ENCODE measurements at places on chromosomes 2 and 18.

- no peak for DNase-seq
These were observed 98.8 kb downstream of the CTAGE1 start for GRCh38 chr18:22318745-22319407.

DNA sequence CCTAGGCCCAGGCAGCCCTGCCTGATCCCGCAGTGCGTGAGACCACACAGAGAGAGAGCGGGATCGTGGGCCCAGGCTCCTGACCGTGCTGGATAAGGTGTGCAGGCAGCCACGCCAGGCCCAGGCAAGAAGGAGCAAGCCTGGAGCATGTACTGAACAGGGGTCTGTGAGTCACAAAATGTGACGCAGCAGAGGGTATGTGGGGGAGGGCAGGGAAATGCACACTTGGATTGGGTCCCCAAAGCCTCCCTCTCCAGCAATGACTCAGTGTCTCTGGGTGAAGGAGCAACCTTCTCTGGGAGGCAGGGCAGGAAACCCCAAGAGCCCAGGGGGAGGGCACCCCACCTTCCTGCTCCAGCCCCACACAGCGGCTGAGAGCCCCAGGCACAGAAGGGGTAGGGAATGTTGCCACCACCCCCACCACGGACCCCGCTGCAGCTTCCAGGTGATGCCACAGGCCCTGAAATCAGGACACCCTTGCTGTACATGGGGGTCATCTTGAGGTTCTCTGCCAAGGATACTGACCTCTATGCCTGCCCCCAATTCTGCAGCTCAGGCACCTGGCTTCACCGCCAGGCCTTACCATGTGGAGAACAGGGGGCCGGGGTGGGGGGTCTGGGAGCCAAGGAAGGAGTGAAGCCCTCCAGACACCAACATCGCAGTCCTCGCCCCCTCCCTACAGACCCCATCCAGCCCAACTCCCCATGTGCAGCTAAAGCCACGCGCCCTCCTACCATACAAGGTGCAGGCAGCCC is 1.3 kb upstream of the GPC1 start:
- no peak for DNase-seq

- no peak for DNase-seq
These were observed 165.5 kb upstream of the SALL3 start for GRCh38 chr18:78813936-78814710.

DNA sequence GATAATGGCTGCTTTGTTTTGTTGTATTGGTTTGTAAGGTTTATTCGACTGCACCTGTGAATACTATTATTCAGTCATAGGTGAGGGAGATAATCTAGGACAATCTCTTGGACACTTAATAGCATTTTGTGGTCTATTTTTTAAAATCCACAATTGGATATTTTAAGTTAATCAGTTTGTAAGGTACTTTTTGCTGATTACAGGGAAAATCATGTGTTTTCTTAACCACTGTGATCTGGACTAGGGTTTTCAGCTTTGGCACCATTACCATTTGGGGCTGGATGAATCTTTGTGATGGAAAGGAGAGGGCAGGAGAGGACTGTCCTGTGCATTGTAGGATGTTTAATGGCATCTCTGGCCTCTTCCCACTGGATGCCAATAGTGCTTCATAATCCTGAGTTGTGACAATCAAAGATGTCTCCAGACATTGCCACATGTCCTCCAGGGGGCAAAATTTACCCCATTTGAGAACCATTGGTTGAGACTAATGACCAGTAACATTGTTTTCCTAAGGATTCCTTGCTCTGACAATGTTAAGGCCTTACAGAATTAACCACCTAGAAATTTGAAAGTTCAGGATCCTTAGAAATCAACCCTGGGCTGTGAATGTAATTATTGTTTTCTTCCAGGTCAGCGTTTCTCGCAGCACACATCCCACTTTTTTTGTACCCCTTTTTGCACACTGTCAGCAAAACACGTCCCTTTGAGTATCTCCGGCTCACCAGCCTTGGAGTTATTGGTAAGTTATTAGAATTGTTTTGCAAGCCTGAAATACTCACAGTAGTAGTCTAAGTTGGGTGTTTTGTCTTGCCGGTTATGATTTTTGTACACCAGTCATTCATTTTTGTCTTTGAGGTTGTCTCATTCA is 15.6 kb downstream of the CNOT9 start:
- DNase-seq = no peak

DNA sequence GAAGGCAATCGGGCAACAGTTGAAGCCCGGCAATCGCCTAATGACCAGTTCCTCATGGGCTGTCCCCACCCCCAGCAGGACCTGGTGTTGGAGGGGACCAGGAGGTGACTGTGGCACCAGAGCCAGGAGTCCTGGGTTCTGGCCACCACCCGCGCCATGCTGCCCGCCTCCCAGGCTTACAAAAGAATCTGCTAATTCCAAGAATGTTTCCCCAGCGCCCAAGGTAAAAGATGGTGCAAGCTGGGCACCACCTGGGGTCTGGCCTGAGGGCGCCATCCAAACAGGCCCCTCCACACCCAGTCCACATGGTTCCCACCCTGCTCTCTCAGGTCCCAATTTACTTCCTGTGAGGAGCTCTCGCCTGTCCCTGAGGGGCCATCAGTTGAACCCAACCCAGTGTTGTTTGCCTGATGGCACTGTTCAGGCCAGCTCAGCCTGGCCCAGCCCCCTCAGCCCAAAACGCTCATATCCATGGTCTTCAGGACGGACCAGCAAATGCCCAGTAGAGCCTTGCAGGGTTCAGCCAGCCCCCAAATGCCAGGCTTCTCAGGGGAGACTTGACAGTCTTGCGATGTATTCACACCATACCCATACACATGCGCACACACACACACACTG is 5.1 kb downstream of the SDC1 start:
- DNase-seq = no peak

DNA sequence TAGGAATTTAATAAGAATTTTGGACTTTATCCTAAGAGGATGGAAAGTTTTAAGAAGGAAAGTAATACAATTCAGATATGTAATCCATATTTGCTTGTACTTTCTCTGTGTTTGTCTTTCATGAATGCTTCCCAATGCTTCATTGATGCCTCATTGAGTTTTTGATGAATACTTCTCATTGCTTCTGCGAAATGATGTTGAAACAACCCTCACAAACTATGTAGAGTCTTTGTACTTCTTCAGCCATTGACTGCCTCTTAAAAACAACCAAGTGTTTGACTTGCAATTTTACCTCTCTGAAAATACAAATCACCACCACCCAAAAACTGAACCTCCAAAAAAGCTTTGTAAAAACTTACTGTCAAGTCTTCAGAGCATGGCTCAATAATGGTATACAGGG is 424.1 kb downstream of the ERBB4 start:
- no peak for DNase-seq

DNA sequence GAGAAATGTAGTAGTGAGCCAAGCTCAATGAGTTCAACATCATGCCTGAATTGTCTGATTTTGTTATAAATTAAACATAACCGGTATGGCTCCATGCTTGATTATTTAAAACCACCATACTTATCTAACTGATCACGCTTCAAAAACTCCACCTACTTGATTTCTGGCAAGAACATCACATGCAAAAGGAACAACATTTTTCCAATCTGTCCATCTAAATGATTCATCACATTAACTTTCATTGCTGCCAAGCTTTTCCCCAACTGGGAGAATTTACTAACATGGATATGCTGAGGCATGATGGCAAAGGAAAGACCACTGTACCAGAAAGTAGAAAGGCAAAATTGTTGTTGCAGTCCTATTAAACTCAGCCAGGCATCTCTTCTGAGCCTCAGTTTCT is 286.8 kb downstream of the TRIB2 start:
- DNase-seq = no peak

DNA sequence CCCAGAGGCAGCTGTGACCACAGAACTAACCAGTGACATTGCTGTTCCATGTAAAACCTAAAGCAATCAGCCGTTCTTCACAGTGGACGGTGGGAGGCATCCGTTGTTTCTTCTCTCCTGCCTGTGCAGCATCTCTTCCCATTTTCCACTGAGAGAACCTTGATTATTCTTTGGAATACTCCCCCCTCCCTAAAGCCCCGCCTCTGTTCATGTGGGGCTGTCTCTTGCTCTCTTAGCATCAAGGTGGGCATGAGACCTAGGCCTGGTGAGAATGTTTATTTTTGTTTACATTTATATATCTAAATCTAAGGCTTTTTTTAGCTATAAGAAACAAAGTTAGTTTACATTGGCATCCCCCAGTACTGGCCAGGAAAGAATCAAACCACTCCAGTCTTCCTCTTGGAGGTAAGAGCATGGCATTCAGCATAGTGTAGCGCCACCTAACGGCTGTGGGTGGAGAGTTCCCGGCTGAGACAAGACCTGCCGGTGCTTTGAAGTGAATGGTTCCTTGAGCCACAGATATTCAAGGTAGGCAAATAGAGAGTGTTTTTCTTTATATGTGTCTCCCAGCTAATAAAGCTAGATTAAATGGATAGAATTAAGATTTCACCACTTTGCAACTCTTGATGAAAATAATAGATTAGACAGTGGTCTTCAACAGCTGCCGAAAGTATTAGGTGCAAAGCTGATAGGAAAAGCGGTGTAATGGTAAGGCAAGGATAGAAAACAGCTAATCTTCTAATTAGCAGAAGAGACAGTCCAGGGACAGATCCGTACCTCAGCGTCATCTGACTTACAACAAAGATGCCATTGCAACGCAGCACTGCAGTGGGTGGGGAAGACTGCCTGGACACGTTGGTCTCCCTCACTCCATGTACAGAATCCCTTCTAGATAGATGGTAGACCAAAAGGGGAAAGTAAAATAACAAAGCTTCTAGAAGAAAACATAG is 219.6 kb upstream of the RAB12 start:
- no peak for DNase-seq

DNA sequence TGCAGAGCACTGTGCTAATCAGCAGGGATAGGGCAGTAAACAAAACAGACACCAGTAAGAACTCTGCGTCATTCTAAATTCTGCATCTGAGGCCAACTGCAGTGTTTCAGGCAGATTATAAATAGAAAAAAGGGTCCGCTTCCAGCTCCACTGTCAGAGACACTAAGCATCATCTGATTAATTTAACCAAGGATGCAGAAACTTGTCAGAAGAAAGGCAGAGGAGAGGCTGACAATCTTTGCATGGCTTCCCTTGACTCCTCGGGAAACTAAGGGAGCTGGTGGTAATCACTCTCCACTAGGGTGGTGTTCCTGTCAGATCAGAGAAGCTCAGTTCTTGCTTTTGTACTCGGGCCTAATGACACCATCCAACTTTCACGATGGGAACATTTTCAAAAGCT is 123.5 kb downstream of the DNAH6 start:
- no peak for DNase-seq

DNA sequence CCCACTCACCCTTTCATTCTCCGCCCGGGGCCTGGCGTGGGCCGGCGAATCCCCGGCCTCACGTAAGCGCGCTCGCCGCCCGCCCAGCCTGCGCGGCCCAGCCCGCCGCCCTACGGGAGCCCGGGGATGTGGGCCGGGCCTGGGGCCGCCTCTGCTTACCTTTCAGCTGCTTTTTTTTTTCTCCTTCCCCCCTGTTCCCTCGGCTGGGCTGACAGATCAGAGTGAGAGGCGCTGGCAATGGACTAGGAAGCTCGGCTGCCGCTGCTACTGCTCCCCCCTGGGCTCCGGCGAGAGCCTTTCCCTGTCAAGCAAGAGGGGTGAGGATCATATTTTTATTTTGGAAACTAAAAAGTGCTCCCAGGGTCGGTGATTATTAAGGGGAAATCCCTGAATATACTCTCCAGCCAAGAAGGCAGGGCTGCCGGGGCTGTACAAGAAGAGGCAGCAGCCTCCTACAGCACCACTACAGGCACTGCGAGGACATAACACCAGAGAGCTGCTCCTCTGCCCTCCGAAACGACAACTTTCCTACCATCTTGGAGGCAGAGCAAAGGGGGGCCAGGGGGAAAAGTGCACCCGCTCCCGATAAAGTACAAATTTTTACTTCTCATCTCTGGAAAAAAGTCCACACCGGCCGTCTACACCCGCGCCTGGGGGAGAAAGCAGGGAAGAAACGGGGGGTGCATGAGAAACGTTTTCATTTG is at the start of gene INO80D:
Gene INO80D, minus strand, starts transcription at position 433 of the 704 bp plus-strand sequence. CDS start 23,158 bp downstream, outside the sequence.
- peak; percentile 79 for DNase-seq

DNA sequence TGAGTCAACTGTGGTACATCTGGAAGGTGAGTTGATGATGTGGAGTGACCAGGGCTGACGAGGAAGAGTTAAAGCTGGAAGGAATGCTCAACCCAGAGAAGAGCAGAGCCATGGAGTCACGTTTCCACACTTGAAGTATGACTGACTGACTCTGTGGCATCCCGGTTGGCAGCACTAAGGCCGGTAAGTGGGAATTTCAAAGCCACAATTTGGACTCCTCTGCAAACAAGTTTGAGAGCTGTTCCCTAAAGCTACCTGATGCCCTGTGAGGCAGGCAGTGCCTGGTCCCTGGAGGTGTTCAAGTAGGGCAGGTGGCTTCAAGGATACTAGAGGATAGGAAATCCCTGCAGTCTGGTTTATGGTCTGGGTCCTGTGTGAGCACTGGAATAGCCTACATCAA is 69.3 kb upstream of the ITGB6 start:
- DNase-seq = no peak

DNA sequence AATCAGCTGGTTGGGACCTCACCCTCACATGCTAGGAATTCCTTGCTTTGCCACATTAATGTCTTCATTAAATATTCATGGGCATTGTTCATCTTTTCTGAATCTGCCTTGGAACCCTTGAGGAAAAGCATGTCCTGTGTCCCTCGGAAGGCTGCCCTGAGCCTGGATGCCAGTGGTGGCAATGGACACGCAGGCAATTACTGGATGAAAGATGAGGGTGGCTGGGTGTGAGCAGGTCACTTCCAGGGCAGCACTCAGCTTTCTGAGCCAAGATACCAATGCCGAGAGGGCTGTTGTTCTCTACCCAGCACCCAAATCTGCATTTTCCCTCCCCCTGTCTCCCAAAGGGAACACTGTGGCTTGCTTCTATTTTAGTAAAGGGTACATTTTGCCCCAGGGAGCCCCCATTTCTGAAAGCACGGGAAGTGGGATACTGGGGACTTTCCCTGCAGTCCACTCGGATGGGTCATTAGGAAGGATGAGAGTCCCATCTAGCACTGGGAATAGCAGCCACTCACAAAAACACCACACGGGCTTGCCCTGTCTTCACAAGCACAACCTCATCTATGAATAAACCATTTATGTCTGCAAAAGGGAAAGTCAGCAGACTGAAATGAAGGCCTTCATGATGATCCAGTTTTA is 234.8 kb downstream of the SOX11 start:
- DNase-seq = no peak

DNA sequence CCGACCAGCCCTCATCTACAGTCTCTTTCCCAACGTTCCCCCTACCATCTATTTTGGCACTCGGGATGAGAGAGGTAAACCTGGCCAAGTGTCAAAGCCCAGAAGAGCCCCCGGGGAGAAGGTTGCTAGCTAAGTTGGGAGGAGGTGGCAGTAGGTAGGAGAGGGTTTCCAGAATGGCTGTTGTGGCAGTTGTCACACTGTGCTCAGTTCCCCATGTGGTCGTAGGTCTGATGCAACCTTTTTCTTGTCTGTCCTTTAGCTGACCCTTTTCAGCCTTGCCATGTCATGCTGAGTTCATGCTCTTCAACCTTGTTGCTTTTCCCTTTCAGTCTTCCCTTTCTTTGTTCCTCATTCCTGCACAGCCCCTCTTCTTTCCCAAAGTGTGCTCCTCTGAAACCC is 34.5 kb downstream of the TTLL4 start:
- DNase-seq = no peak
